Stimulated activated CD4-positive, alpha-beta T cell treated with anti-CD3 and anti-CD28 coated beads, Interleukin-12 subunit alpha, Interleukin-12 subunit beta, amount 100 ng/mL, for 24 hours (primary cell): ENCODE measurements at places on chromosomes 3 and 15.

- no peak for DNase-seq
Measured at GRCh38 chr3:17314171-17314570, 428.3 kb downstream of the TBC1D5 start.

- peak; percentile 20 for DNase-seq
Measured at GRCh38 chr15:68209735-68210408, 4.7 kb upstream of the CALML4 start.

DNA sequence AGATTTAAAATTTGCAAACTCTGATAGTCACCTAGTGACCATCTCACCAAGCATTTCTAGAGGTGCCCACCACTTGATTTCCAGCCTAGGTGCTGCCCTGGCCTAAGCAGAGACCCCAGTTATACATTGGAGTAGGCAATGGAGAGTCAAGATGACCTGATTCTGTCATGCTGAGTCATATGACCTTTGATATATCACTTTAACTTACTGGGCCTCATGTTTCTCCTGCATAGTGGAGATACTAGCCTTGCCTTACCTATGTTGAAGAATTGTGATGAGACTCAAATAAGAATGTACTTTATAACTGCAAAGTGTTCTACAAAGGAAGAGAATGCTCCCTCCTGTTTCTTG lies 75.5 kb upstream of the XCR1 start:
- DNase-seq: no peak

GRCh38 chr3:183279371-183279770 lies 26.3 kb downstream of the B3GNT5 start:
- DNase-seq: no peak

DNA sequence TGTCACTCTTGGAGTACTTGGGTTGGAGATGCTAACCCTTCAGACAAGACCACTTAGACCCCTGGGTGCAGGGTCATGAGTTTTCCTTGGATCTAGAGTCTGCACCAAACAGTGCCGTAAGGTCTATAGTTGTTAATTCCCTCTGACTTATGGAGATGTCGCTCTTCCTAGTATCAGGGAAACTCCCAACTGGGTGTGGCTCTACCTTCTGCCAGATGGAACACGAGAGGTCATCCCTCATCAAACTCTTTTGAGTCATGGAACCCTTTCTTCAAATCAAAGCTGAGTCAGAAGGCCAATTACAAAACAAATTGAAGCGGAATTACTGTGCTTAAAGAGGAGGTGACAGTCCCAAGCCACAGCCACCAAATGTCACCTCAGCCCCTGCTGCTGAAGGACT lies 514.9 kb upstream of the PROK2 start:
- DNase-seq: no peak

GRCh38 chr3:136120373-136121348 lies 75.5 kb downstream of the MSL2 start:
- no peak for DNase-seq

GRCh38 chr3:88032245-88032644 lies 26.6 kb downstream of the CGGBP1 start:
- no peak for DNase-seq

DNA sequence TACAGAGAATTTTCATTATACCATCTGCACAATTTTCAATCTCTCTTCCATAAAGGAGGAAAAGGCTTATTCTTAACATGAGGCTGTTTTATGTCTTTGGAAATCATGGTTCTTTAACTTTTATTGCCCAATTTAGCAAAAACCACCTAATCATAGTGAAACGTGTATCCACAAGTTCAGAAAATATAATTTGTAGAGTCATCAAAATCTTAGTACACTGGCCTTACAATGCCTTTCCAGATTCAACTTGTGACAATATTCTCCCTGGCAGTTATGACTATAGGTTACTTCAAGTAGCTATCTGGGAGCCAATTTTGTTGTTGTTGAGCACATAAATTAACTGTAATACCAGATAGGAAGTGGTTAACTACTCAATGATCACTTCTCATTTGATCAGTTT lies 10.9 kb downstream of the BNIP2 start:
- DNase-seq: no peak
